Stimulated activated CD4-positive, alpha-beta T cell treated with anti-CD3 and anti-CD28 coated beads, Interleukin-4, amount 100 ng/mL, for 1 hour (primary cell): ENCODE measurements at places on chromosomes 5 and 9.

DNA sequence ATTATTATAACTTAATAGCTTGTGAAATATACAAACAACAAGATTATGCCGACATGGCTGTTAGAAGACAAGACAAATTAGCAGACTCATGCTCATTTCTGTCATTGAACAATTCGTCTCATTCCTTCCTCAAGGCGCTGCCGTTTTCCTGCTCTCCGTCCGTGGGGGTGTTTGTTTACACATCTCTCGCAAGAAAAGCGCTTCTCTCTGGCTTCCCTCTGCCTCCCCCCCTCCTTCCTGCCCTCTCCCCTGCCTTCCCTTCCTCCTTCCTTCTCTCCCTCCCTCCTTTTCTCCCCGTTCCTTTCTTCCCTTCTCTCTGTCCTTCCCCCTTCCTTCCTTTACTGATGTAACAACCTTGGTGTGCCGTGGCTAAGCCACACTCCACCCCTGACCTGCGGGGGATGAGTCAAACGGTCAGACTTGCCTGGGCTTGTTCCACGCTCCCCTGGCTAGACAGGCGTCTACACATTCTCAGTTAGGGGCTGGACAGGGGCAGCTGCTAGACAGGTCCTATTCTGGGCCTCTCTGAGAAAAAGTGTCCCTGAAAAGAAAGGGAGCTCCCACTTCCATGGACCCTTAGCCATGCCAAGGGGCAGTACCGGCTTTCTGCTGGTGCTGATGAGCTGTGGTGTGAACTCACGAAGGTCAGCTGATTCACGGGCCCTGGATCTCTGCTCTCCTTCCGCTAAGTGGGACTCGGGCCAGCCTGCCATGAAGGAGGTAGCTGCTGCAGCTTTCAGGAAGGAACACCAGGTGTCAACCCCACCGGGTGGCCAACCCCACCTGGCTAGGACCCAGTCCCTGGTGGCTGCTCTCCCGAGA is 32.0 kb upstream of the SPTLC1 start:
- no peak for DNase-seq

DNA sequence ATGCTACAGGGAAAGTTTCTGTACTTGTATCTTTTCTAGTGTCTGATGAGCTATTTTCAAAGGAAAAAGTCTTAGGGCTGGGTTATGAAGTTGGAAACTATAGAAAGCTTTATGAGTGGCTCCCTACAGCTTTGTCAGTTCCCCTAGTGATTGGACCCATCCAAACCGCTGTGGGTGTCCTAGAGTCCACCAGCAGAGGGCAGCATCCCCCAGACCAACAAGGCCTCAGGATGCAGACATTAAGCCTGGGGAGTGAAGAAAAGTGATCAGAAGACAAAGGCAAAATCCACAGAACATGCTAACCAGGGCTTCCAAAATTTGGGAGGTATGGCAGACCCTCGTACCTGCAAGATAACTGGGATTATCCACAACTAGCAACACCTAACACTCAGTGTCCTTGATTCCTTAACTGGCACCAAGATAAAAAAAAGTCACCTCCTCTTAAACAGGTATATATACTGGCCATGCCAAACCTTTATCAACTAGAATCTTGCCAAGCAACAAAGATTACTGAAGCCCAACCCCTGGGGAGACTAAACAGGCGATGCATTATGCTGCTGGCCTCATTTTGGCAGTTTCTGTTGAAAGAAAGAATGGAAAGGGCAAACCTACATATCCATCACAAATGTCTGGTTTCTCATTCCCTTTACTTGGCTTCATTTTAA is 110.4 kb upstream of the NR5A1 start:
- peak; percentile 74 for DNase-seq

GRCh38 chr5:71895546-71895945 is 176.5 kb downstream of the CARTPT start:
- DNase-seq, result no peak

DNA sequence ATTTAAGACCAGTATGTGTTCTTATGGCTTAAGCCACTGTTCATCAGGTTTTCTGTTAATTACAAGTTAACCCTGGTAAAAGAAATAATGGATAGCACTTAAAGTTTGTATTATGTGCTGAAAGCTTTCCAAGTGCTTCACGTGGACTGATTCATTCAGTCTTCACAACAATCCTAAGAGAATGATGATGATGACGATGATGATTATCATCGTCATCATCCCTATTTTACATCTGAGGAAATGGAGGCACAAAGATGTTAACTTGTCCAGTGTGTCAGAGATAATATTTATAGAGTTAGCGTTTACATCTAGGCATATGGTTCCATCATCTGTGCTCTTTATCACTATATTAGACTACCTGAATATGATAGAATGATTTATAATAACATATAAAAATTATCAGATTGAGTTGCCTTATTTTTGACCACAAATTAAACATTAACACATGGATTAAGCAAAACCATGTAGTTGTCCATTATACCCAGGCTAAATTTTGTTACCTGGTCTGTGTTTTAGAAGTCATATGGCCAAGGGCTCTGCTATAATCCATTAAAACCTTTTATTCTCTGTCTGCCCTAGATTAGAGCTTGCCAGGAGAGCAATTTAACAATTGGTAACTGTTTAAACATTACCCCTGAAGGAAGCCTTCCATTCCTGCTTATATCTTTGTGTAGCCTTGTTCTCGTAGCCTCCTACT is 102.3 kb upstream of the MAP3K1 start:
- DNase-seq, result no peak

DNA sequence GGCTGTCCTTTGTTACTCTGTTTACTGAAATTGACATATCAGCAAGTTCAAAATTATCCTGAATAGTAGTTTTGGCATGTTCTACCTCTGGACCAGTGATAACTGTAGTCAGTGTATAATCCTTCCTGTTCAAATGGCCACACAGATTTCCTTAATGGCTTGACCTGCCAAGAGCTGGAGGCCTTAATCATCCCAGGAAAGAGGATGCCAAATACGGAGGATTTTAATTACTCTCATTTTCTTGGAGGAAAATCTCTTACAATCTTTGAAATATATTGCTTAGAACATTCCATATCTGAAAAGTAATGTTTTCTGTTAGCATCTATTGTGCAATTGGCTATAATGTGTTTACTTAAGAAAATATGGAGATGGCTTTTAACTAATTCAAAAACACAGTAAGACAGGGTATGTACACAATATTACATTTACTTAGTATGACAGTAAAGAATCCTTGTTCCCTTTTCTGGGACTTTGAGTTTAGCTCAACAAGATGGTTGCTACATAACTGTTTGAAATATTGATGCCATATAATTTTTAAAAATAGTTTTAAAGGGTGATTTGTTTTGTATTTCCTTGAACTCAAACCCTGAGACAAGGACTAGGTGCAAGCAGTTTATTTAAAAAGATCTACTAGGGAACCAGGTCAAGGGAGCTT is 68.9 kb upstream of the SELENOP start:
- no peak for DNase-seq

DNA sequence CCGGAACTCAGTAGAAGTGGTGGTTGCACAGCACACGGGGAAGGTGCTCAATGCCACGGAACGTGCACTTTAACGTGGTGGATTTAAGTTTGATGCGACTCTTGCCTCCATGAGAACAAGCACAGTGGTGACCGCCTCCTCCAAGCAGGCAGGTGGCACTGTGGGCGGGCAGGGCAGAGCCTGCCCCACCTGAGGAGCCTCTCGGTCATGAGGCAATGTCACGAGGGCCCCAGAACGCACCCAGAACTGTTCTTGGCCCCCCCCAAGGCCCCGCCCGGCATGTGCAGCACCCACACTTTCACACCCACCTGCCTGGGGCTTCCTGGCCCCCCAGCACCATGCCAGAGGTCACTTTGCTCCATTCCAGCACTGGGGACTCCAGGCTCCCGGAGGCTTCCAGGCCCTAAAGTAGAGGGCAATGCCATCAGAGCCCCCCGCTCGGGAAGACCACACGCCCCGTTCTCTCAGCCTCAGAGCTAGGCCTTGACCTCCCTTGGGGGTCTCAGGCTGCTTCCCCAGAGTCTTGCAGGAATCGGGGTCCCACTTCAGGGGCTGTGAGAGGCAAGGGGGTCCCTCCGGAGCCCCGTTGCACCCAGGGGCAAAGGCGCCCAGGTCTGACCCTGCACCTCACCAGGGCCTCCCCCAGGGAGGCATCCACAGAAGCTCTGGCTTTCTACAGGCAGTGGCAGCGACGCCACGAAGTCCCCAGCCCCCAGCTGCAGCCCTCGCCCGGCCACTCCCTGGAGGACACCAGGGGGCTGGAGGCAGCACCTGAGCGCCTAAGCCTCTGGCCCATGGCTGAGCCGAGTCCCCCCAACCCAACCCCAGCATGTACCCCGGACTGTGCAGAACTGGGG is 14.0 kb downstream of the CCDC187 start:
- DNase-seq, result no peak

- no peak for DNase-seq
Observed at GRCh38 chr5:41547991-41548390, 37.6 kb upstream of the PLCXD3 start.

DNA sequence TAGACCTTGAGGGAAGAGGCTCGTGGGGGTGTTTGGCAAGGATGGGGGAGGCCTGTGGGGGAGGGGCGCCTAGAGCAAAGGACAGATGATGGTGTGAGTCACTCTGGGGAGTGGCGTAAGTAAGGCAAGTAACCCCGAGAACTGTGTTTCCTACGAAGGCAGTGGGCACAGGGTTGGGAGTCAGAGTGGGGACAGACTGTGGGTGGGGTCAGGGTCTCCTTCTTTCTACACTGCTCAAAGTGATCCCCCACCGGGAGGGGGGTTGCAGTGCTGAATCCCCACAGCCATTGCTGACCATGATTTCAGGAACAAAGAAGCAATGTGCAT is 136.8 kb downstream of the TENT4A start:
- DNase-seq, result no peak

GRCh38 chr5:6631441-6631840 is 1.4 kb downstream of the NSUN2 start:
- DNase-seq, result no peak

DNA sequence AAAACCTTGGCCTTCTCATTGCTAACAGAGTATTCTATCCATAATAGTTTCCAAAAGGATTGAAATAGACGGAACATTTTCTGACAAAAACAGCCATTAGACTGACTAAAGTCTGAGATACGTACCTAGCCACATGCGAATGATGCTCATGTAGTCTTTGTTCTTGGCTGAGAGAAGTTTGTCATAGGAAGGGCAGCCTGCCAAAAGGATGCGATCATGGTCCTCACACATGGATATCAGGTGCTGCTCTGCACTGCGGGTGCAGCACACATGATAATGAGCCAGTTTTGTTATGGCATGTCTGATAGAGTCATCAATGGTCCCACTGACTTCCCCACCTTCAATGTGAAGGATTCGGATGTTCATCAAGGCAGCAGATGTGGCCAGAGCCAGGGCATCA is 12.3 kb downstream of the GNE start:
- no peak for DNase-seq

GRCh38 chr5:130050585-130050984 is 146.3 kb downstream of the CHSY3 start:
- no peak for DNase-seq

DNA sequence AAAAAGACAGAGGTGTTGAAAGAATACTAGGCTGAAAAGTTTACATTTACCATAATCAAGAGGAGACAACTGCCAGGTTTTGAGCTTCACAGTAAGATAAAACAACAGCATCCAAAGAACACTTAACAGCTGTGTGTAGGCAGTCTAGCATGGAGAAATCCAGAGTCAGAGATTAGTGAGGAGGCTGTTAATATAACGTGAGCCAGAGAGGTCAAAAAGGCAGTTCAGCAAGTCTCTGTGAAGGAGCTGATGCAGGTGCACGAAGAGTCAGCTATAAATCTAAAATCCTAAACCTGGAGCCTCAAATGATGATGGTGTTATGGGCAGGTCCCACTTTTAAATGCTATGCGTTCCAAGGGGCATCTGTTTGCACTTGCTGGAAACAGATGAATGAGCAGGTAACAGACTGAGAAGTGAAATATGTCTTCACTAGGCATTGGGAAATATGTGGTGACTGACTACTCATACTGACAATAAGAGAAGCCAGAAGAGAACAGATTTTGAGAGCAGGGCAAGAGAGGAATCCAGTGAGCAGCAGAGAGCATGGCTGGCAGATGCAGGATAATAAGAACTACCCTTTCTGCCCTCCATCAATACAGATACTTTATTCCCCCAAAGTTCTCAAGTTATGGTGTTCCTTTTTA is 8.7 kb downstream of the APTX start:
- no peak for DNase-seq

DNA sequence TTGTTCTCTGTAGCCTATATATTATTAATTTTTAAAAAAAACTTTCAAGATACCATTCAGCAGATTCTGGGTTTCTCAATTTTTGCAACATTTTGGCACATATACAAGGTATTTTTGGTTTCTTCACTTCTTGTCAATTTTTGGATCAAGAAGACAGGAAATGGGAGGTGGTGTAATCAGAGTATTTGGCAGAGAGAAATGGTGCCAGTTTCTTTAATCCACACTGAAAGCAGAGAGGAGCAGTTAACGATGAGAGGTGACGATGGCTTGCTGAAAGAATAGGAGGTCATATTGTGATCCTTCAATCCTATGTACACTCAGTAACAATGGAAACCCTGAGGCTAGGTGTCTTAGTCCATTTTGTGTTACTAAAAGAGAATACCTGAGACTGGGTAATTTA is 16.4 kb downstream of the NNT start:
- no peak for DNase-seq

DNA sequence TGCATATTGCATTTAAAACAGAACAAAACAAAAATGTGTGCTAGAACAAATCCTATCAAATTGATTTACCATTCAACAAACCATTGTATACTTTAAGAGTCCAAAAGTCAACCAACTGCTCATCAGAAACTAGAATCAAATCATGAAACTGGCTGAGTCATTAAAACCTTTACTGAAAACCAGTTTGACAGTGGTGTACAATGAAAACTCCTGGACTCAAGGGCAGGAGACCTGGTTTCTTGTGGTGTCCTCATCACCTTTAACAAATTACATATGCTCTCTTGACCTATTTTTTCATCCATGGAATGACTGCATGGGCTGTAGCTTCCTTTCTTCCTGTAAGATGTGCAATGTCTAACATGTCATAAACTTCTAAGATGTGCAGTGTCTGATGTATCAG is 315.3 kb upstream of the SLC30A5 start:
- no peak for DNase-seq

DNA sequence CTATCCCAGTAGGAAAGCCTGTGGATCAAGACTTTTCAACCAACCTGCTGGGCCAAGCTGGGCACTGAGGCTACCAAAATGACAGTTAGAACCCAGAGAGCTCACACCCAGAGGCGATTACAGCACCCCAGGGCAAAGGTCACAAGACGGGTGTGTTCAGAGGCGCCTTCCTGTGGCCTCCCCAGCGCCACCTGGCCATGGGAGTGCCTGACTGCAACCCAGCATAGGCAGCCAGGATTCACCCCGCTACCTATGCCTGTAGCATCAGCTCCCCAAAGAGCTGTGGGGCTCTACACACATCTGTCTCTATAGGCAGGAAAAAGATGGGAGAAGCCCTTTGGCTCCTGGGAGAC is 33.5 kb downstream of the PDGFRB start:
- no peak for DNase-seq

- DNase-seq, result no peak
Observed at GRCh38 chr5:148653836-148654781, at the start of gene HTR4. Gene HTR4 (minus strand): TSS chr5:148654527. CDS start chr5:148637014, 17,513 bp downstream.
